ENCODE measurements at places on chromosomes 1 and 21. TPM values are rescaled to one million over a fixed set of nuclear protein-coding genes. Genes with fewer than 3 reads are reported as not detected.

DNA sequence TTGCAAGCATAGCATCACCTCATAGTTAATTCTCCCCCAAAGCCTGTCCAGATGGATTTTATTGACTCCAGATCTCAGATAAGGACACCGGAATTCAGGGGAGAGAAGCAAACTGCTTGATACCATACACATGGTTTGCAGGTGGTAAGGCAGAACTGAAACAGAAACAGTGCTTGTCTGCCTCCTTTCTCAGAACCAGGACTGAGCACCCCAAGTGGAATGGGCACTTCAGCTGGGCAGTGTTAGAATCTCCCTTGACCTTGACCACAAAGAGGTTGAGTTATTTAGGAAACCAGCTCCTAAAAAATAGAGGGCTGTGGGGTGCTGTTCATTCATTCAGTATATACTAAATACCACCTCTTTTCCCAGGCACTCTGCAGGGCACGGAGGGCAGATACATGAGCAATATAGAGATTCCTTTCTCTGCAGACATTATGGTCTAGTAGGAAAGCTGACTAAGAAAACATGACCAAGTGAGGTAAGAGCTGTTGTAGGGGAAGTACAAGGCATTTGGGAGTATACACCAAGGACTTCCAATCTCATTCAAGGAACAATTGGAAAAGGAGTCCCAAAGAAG is 185.2 kb downstream of the C1orf94 start:
- no peaks in the 10 kb centered on the region for H3K36me3 ChIP-seq
- H3K4me1 ChIP-seq, result no peaks in the 10 kb centered on the region
- no peak for DNase-seq

DNA sequence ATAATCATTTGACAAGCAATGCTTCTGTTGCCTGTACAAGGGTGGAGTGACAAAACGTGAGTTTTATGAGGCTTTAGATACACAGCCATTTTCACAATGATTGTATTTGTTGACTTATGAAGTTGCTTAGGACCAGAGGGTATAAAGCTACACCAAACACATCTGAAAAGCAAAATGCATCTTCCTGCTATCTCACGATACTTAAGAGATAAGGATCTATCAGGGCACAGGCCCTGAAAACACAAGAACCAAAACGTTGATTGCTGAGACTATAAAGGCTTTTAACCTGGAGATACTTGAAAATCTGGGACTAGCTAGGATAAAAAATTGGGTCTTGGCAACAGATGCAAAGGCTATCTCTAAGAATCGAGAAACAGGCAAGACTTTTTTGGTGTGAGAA is 115.7 kb downstream of the SLC5A9 start:
- no peaks in the 10 kb centered on the region for H3K27me3 ChIP-seq
- no peak overlapping the region for H3K27ac ChIP-seq
- no peak for DNase-seq

The KCNQ4 gene
- total RNA-seq, result 8.7 TPM

The PLA2G2A gene
- 901 TPM for total RNA-seq

Data from aorta (tissue), 5 donors.